ENCODE measurements at places on chromosomes 11 and 22.

DNA sequence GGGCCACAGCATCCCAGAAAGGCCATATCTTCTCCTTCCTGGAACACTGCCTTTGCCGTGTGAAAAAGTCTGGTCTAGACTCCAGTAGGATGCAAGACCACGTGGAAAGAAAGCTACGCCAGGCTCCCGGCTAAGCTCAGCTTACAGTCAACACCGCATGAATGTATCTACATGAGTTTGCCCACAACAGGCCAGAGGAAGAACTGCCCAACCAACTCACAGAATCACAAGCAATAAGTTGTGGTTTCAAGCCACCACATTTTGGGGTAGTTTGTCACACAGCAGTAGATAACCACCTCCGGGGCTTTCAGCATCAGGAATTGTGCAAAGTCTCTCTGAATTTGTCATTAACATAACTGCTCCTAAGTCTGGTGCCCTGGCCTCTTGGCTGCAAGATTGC lies 27.3 kb downstream of the HSPA8 start:
- DNase-seq: peak; percentile 17

DNA sequence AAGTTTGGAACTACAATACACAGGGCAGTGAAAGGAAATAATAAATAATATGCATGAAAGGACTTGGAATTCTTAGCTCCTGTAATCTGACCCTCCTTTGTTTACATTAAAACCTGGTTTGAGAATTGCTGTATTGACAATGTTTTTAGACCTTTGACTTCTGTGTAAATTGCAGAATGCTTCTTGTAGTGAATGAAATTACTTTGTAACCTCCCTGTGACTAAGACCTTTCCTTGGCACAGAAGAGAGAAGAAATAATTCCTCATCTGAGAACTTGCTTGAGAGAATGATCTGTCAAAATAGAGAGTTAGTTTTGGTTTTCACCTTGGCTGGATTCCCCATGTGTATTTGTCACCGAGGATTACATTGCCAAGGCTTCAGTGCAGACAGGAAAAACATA lies 640.0 kb upstream of the ANO5 start:
- DNase-seq: no peak

DNA sequence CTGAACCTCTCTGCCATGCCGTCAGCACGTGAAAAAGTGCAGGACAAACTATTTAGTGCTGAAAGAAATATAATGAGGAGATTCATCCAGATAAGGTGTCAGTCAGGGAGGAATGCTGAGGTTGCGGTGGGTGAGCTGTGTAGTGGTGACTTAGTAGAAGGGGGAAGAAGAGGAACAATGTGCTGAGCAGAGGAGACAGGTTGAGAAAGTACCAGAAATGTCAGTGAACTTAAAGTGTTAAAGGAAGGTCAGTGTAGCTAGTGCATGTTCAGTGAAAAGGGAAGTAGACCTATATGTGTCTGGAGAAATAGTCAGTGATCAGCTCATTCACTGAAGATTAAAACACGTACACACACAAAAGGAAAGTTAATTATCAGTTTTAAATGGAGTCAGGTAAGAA lies 237.6 kb upstream of the CCDC179 start:
- DNase-seq: no peak

DNA sequence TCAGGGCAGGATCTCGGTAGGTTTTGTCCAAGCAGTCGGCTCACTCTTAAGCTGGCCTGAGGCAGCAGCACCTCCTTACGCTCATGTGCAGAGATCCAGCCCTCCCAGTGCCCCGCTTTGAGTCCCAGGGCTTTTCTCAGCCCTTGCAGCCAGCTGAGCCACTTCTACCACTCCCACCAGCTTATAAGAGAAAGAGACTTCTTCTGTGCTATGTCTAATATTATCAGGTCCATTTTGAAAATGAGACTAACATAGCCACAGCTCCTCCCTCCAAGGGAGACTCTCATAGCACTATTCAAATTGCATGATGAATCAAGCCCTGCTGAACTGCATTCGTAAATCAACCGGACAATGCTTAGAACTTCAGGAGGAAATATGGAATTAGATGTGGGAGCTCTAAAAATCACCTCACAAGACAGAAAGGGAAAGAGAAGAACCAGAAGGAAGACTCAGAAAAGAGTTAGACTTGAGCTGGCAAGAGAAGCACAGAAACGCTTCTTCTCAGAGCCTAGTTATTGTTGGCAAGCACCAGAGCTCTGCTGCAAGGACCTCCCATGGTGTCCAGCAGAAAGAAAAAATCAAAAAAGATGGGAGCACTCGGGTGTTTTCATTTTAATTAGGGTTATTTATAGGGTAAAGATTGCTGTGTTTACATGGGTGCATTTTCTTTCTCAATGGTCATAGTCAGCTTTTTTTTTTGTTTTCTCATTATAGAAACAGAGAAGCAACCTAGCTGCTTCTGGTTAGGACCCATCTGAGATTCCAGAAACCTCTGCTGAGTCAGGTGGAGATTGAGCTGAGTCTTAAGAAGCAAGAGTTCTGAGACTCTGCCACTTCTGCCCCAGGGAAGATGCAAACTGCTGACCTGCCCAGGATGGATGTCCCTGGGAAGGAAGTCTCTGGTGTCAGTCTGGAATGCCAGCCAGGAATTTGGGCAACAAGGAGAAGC lies 181.4 kb downstream of the ETS1 start:
- no peak for DNase-seq

DNA sequence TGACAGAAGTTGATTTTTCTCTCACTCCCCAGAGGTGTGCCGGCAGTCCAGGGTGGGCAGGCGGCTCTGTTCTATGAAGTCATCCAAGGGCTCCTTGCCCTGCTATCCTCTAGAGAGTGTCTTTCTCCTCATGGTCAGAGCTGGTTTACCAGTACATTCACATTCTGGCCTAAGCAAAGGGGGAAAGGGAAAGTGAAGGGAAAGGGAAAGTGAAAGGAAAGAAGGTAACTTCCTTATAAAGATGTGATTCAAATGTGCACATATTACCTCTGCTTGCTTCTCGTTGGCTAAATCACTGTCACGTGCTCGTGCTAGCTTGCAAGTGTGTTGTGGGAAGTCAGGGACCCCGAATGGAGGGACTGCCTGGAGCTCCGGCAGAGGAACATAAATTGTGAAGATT lies 2.9 kb upstream of the HTATIP2 start:
- no peak for DNase-seq

- no peak for DNase-seq
Observed at GRCh38 chr11:69484427-69485259, 3.2 kb downstream of the LINC01488 start.

DNA sequence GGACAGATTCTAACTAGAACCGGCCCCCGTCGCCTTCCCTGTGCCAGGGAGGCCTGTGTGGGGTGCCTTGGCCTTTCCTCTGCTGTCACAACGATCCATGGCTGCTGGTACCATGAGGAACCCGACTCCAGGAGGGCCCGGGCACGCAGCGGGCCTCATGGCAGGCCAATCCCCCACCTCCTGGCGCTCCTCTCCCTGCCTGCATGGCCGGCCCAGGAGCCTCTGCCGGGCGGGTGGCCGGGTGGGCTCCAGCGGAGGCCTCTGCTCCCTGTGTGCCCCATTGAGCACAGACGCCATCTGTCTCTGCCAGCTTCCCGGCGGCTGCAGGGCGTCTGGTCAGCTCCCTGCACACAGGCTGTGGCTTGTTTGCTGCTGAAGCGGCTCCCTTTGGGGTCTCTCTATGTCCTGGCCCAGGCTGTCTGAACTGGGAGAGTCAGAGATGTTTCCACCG lies 86.5 kb downstream of the MYEOV start:
- no peak for DNase-seq

- no peak for DNase-seq
Observed at GRCh38 chr11:133824593-133824992, 20.7 kb downstream of the SPATA19 start.

- no peak for DNase-seq
Observed at GRCh38 chr22:44608597-44609399, 93.2 kb upstream of the PRR5 start.

DNA sequence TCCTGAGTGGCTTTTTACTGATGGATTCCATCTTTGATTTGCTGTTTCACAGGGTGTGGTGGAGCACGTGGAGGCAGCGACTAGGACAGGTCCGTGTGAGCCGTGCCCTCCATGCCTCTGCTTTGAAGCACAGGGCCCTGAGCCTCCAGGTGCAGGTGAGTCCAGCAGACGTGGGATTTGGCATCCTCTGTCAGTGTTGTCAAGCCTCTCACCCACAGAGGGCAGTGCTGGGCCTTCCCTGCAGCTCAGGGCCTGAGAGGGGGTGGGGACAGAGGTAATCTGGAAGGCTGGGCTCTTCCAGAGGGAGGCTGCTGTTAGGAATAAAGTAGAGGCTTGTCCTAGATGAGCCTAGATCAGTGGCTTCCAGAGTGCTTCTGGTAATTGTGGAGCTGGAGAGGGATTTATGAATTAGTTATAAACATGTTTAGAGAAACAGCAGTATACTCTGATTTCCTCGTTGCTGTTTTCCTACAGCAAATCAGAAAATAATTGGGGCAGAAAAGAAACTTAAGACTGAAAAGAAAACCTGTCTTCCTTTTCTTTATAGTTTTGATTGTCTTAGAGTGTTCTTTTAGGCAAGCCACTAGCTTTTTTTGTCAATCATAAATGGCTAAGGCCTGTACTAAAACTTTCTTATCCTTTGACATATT lies 65.0 kb downstream of the SFI1 start:
- DNase-seq: peak; percentile 13

DNA sequence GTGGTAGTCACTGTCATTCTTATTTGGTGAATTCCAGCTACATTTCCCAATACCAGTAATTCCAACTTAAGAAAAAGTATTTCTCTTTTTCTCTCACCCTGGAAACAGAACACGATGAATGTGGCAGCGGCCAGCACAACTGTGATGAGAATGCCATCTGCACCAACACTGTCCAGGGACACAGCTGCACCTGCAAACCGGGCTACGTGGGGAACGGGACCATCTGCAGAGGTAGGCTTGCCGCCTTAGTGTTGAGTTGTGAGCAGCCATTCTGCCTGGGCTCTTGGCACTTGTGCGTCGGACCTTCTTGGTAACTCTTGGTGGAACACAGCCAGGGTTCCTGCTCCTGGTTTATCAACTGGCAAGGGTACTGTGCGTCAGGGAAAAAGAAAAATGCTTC lies 559.8 kb downstream of the NELL1 start:
- no peak for DNase-seq

DNA sequence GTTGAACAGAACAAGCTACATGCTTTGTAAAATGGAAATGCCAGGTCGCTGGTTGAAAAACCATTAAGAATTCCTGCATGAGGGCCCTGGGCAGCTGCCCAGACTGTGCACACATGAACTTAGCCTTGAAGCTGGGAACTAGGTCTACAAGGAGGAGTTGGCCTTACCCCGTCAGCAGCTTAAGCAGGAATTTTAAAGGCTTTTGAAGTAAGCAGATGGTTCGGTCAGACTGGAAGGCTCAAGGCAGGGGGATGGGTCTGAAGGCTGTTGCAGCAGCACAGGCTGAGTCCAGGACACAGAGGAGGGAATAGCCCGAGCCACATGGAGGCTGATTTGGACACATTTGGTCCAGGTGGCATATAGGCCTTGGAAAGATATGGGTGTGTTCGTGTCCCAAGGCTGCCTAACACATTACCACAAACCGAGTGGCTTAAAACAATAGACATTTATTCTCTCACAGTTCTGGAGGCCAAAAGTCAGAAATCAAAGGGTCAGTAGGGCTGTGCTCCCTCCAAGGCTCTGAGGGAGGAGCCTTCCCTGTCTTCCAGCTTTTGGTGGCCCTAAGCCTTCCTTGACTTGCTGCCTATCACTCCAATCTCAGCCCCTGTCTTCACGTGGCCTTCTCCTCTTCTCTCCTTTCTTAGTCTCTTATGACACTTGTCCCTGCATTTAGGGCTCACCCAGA lies 11.6 kb downstream of the LIF start:
- DNase-seq: no peak

- DNase-seq: no peak
Observed at GRCh38 chr11:44944853-44945235, 5.8 kb downstream of the TP53I11 start.

GRCh38 chr11:79312617-79313529 lies 128.0 kb downstream of the TENM4 start:
- DNase-seq: no peak

GRCh38 chr11:111541254-111542061 lies 938 bp downstream of the LAYN start:
- DNase-seq: no peak

GRCh38 chr11:126154691-126155090 lies 56.8 kb downstream of the RPUSD4 start:
- DNase-seq: no peak

GRCh38 chr11:61332281-61332796 lies 566 bp downstream of the DDB1 start:
- DNase-seq: no peak

DNA sequence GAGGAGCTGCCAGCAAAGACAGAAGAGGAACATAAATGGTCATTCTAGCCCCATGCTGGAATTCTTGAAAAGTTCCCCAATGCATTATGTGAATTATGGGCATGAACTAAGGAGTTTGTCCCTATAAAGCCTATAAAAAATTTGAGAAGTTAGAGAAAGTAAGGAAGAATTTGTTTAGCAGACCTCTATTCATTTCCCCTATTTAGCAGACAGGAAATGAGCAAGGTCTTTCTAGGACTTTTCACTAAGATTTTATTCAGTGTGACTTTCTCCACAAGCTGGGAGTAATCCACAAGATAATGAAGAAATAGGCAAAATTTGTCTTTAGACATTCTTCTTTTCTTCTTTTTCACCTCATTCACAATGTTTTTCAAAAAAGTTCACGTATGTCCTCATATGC lies 20.0 kb downstream of the PRRG4 start:
- no peak for DNase-seq

GRCh38 chr11:32658639-32659406 lies 75.2 kb downstream of the EIF3M start:
- no peak for DNase-seq

- DNase-seq: no peak
Observed at GRCh38 chr11:22991196-22991595, 130.9 kb upstream of the CCDC179 start.

DNA sequence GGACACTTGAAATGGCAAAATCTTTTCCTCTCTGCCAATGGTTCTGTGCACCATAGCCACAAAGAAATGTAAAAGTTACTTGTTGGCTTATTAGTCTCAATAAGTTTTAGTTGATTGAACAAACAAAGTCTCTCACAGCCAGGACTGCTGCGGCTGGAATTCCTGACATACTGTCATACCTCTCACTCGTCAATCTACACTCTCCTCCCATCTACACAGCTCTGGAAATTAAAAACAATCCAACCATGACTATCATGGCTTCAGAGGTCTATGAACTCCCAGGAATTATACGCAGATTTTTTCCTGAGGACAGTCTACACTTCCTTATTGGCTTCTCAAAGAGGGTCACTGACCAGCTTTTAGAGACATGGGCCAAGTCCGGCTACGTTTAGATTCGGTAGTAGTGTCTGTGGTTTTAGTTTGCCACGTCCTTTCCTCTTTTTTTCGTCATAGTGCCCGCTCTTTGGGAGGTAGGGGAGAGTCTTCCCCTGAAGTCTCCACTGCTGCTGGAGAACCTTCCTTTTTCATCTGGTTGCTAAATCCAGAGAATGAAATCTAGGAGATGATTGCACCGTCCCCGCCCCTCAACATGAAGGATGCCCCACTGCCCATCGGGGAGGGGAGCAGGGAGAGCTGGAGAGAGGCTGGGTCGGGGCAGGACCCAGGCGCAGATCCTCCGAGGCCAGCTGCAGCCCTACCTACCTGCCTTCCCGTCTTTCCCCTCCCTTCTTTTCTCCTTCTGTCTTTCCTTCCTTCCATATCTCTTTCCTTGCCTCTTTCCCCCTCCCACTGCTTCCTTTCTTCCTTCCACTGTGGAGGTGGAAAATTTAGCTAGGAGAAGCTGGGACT lies 1.0 kb upstream of the PLEKHB1 start:
- DNase-seq: no peak

- no peak for DNase-seq
Observed at GRCh38 chr11:44032299-44033085, 15.3 kb upstream of the ACCSL start.

- DNase-seq: no peak
Observed at GRCh38 chr11:60396382-60396781, at the start of gene MS4A14. Gene MS4A14, plus strand, starts transcription at chr11:60396459. Its CDS starts 120 bp downstream, at chr11:60396579.

- no peak for DNase-seq
Observed at GRCh38 chr11:7531011-7531410, 17.2 kb downstream of the PPFIBP2 start.

Data from NK-92 treated with Interleukin-12 subunit alpha and Interleukin-12 subunit beta, amount 100 ng/mL, for 24 hours (cell line).